ENCODE measurements at places on chromosomes 5 and 9. TPM values are rescaled to one million over a fixed set of nuclear protein-coding genes. Genes with fewer than 3 reads are reported as not detected.

The SLC6A19 gene
- total RNA-seq: not detected

The SEMA6A gene
- total RNA-seq: 55.7 TPM

DNA sequence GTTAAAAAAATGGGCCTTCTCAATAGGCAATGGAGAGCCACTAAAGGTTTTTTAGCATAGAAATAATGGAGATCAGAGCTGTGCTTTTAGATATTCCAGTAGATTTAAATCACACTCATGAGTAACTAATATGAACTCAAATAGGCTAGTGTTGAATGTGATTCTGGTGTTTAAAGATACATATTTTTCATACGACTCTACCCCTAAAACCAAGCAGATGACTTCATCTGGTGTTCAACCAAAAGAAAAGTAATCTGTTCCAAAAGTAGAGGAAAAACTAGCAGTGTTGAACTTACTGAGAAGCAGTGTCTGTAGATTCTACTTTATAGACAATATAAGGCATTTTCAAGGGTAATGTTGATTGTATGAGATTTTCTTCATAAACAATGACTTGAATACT lies 138.1 kb downstream of the TSSK1B start:
- DNase-seq: no peak

GRCh38 chr5:110304176-110304575 lies 422.3 kb downstream of the TMEM232 start:
- no peak for DNase-seq

DNA sequence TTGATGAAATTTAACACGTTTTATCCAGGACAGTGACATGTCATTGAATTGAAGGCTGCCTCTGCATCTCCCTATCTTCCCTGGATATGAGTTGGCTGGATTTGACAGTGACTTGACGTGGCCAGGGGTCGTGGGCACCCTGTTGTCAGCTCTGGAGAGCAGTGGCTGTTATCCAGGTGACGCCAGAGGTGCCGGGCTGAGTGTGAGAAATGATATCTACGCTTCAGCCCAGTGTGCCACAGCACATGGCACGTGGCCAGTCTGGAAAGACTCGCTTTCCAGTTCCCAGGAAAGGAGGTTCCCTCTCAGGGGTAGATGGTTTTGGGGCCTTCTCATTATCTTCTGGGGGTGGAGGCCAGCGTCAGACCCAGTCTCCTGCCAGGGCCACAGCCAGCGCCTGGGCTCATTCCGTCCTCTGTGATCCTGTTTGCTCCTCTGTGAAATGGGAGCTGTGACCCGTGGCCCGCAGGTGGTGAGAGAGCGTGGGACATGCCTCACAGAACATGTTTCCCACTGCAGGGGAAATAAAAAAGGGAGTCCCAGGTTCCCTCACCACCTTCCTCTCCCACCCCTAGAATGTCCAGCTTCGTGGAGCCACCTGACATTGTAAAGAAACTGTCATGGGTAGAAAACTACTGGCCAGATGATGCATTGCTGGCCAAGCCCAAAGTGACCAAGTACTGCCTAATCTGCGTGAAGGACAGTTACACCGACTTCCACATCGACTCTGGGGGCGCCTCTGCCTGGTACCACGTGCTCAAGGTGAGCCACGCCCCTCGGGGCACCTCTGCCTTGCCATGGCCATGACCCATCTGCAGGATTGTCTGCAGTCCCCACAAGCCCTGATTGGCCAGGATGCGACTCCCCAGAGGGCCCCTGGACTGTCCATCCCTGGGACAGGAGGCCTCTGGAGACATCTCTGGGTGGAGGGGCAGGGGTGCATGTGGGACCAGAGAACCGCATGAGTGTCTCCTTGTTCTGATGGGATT lies 76.5 kb downstream of the PHF2 start:
- peak; percentile 59 for DNase-seq

GRCh38 chr5:154757814-154758406 lies 2.7 kb downstream of the LARP1 start:
- DNase-seq: no peak

DNA sequence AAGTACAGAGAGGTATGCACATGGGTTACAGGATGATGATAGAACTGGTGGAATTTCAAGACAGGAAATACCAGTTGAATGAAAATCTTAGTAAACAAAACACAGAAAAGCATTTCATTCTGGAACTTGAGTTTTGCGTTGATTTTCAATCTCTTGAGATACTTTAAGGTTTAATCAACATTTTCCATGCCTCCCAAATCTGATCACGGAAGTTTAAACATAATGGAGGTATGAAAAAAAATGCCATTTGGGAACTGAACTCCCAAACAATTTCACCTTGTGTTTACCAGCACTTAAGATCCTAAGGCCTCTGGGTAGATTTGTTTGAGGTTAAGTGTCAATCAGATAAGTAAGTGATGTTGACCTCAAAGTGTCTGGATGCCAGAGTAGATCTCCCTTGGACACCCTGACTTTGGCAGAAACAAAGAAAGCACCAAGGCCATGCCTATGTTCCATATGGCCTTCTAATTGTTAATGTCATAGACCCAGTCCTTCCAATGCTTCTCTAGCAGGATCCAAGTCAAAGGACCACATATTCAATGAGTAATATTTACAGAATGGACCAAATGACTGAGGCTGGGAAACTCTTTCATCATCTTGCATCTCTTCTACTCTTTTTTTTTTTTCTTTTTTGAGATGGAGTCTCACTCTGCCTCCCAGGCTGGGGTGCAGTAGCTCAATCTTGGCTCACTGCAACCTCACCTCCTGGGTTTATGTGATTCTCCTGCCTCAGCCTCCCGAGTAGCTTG lies 216.9 kb downstream of the ARRDC3 start:
- no peak for DNase-seq

All from sigmoid colon (tissue), 7 donors.